ENCODE measurements at places on chromosomes 2 and 18.
A peak's percentile ranks its signal among the peaks of the same experiment; 100 is the strongest.

- no peak for DNase-seq
Observed at GRCh38 chr18:10432781-10433180, 21.7 kb upstream of the APCDD1 start.

DNA sequence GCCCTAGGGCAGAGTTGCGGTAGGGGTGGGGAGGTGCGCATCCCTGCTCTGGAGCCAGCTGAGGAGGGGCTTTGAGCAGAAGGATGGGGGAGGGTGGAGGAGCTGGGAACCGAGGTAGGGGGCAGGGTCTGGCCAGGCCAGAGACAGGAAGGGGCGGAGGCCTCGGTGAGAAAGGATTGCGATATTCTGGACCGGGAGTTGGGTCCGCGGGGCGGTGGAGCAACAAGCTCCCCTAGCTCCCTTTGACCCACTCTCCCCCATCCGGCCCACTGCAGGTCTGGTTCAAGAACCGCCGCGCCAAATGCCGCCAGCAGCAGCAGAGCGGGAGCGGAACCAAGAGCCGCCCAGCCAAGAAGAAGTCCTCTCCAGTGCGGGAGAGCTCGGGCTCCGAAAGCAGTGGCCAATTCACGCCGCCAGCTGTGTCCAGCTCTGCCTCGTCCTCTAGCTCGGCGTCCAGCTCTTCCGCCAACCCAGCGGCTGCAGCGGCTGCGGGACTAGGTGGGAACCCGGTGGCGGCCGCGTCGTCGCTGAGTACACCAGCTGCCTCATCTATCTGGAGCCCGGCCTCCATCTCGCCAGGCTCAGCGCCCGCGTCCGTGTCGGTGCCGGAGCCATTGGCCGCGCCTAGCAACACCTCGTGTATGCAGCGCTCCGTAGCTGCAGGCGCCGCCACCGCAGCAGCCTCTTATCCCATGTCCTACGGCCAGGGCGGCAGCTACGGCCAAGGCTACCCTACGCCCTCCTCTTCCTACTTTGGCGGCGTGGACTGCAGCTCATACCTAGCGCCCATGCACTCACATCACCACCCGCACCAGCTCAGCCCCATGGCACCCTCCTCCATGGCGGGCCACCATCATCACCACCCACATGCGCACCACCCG is 4.8 kb downstream of the OTX1 start:
- DNase-seq = no peak

- DNase-seq = no peak
Observed at GRCh38 chr2:229679393-229680125, 34.8 kb downstream of the DNER start.

- DNase-seq = peak; percentile 24
Observed at GRCh38 chr2:48144777-48145176, 238.5 kb upstream of the FBXO11 start.

DNA sequence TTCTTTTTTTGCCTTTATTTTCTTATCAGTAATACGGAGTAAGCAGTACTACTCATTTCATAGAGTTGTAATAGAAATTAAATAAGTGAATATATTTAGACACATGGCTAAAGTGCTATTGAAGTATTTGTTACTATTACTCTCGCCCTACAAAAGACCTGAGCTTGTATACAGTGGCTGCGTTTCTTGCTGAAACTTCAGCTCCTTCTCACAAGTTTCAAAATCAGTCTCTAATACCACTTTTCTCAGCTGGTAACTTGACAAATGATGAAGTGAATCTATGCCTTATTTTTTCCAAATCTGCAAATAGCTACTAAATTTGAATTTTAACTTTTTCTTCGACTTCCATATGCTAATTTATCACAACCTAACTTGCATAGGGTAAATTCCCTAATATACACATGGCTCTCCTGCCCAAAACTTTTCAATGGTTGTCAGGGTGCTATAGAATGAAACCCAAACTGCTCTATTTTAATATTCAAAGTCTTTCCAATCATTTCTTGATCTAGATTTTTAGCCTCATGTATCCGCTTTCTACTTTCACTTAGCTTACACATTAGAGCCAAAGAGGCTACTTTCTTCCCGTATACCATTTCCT is 347.8 kb upstream of the GULP1 start:
- DNase-seq = no peak

GRCh38 chr2:65267008-65267407 is 39.4 kb downstream of the ACTR2 start:
- no peak for DNase-seq

GRCh38 chr2:205959521-205959920 is 126.5 kb downstream of the INO80D start:
- DNase-seq = no peak

DNA sequence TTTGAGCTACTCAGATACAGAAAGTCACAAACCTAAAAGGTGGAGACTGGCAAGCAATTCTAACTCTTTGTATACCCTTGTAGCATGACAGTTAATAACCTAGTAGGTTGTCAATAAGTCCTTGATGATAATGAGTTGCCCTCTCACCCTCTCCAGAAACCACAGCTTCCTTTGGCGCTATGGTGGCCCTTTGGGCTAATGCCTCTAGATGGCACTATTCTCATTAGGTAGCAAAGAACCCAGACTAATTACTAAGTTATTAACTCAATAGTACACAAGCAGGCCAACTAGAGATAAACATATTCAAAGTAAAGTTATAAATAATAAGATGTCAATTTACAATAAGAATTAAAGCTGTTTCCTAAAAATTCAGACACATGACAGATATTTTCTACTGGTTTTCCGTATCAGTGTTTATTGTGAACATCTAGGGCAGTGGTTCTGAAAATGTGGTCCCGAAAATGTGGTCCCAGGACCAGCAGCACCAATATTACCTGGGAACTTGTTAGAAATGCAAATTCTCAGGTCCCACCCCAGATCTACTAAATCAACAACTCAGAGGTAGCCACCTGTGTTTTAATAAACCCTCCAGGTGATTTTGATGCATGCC is 41.1 kb downstream of the LDAH start:
- DNase-seq = peak; percentile 13

DNA sequence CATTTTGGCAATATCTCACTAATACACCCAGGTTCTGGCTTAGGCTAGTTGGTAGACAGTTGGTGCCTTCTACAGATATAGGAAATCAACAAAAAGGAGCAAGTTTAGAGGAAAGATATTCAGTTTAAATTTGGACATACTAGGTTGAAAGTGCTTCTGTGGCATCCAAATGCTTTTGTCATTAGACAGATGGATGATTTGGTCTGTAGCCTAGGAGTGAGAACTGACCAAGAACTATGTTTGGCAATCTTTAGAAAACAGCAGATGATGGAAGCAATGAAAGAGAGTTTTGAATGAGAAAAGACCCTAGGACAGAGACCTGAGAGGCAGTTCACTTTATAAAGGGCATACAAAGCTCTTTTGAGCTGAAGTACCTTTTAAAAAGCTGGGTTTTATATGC is 201.3 kb upstream of the FSHR start:
- DNase-seq = no peak

- DNase-seq = no peak
Observed at GRCh38 chr2:100166701-100167100, 24.3 kb upstream of the AFF3 start.

DNA sequence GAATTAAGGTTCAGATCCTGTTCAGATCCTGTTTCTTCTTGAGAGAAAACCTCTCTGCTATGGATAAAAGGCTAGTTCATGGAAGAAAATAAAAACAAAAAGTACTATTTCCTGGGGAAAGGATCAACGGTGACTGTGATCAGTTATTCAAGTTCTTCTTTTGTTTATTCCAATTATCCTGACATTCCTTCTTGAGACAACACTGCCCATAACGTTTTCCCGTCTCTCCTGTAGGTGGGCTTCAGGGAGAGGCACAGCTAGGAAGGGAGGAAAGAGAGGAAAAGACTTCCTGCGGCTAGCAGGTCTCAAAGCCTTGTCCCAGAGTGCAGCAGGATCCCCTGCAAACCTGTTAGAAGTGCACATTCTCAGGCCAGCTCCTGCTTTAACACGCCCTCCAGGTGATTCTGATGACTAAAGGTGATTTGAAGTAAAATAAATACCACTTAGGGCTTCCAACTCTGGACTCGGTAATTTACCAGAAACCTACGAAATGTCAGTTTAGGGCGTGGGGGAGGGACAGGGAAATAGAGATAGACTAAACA is 4.5 kb upstream of the FHL2 start:
- DNase-seq = no peak

DNA sequence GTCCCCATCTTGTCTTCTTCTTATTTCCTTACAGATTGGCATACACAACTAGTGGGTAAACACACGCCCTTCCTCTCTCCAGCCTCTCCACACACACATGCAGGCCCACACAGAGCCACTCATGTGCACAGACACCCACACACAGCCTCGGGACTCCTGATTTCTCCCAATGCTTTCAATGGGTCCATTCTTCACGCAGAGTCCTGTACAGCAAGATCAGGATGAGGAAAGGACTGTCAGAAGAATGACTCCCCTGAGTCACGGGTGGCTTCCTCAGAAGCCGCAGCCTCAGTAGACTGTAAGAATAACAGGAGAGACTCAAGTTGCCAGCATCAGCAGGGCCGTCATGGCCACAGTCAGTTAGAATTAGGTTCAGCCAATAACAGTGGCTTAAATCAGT is 109.1 kb upstream of the GLI2 start:
- DNase-seq = no peak

- no peak for DNase-seq
Observed at GRCh38 chr2:150903461-150903860, 358.2 kb downstream of the RBM43 start.

DNA sequence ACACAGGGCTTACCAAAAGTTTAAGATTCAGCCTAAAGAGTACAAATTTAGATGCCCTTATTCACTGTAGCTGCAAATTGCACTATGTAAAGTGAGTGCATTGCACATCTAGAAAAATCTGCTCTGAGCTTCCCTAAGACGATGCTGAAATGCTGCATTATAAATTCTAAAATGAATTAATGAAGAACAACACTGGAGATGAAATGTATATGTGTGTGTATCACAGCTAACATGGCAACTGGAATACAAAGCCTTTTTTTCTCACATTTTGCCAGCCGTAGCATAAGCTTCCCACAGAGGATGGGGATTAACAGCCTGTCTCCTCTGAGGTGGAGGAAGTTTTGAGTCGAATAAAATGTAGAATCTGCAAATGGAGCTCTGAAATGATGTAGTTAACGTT is 338.3 kb upstream of the ZEB2 start:
- no peak for DNase-seq

DNA sequence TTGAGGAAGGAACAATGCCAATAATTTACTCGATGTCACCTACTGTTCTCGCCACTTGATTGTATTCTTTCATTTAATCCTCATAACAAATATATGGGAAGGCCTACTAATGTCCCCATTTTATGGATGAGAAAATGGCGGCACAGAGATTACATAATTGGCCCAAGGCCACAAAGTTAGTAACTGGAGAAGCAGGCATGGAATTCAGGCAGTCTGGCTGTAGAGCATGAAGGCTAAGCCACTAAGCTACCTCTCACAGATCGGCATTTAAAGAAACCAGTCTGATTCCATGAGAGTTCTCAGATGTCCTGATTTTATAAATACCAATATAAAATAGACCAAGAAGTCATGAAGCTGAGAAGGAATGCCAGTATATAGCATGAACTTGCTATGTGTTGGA is 121.8 kb upstream of the EPAS1 start:
- peak; percentile 70 for DNase-seq

DNA sequence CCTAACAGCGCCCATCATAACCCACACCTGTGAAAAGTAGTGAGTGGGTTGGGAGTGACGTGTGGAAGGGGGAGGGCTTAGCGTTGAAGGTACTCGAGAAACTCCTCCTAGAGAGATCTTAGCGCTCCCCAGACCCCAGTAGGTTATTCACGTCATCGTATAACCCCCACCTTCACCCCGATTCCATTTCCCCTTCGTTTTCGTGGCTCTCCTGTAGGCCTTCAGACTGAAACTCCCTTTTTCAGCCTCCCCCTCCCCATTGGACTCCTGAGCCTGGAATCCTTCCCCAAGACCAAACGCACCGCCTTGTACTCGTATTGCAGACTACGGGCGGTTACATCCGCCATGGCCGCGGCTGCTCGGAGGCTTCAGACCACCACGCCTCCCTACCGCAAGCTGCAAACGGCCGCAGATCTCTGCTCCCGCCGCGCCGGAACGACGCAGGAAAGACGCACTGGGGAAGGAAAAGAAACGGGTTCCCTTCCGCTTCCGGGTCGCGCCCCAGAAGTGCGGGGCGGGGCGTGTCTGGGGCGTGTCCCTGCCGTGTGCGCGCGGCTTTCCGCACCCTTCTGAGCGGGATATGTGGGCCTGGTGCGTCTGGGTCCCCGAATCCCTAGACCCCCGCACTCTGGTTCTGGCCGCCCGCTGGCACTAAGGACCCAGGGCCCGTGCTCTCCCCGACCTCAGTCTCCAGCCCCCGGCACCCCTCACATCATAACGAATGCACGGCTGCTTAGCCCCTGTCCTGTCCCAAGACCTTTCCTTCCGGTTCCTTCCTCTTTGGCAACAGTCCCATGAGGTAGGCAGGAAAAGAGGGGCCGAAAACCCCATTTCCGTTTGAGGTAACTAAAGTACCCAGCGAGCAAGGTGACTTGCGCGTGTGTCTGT is at the start of gene SNRNP200:
SNRNP200 (minus strand) TSS at position 456 of the 888 bp plus-strand sequence; CDS start at position 347, 109 bp downstream.
- peak; percentile 87 for DNase-seq

GRCh38 chr18:58361212-58361611 is 267.7 kb downstream of the ALPK2 start:
- no peak for DNase-seq

DNA sequence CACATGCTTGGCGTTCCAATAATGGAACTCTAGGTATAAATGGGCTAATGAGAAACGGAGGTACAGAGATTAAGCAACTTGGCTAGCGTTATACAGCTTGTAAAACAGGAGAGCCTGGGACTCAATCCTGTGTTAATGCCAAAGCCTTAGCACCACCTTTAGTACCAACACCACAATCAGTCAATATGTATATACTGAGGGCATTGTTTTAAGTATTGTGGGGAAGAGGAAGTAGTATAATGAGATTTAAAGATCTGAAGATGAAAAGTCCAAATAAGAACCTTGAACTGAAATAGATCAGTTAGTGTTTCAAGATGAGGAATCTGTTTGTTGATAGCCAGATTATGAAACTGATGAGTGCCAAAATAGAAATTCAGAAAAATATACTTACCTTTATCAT is 8.1 kb downstream of the MARS2 start:
- no peak for DNase-seq

- peak; percentile 10 for DNase-seq
Observed at GRCh38 chr2:71190656-71191569, 36.0 kb downstream of the PAIP2B start.

DNA sequence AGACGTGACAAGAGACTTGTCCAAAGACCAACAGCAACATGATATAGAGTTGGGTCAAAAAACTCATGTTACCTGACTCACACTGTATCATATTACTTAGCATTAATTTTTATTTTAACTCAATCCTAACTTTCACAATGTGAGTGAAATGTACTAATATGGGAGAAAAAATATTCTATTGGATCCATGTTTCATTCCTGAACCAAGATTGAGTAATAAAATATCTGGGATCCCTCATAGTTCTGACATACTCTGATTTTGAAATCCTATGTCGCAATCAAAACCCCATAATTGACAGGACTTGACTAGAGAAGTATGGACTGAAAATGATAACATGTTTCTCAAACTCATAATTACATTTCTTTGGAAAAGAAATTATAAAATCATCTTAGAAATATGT is 190.4 kb downstream of the RIT2 start:
- peak; percentile 6 for DNase-seq

Measured in fibroblast of skin of right biceps (primary cell).